Stimulated activated CD8-positive, alpha-beta memory T cell treated with anti-CD3 and anti-CD28 coated beads, Interleukin-7, amount 100 ng/mL, for 1 hour (primary cell): ENCODE measurements at places on chromosomes 1 and 21.

- no peak for DNase-seq
Measured at GRCh38 chr1:30998171-30998570, 67.3 kb downstream of the PUM1 start.

DNA sequence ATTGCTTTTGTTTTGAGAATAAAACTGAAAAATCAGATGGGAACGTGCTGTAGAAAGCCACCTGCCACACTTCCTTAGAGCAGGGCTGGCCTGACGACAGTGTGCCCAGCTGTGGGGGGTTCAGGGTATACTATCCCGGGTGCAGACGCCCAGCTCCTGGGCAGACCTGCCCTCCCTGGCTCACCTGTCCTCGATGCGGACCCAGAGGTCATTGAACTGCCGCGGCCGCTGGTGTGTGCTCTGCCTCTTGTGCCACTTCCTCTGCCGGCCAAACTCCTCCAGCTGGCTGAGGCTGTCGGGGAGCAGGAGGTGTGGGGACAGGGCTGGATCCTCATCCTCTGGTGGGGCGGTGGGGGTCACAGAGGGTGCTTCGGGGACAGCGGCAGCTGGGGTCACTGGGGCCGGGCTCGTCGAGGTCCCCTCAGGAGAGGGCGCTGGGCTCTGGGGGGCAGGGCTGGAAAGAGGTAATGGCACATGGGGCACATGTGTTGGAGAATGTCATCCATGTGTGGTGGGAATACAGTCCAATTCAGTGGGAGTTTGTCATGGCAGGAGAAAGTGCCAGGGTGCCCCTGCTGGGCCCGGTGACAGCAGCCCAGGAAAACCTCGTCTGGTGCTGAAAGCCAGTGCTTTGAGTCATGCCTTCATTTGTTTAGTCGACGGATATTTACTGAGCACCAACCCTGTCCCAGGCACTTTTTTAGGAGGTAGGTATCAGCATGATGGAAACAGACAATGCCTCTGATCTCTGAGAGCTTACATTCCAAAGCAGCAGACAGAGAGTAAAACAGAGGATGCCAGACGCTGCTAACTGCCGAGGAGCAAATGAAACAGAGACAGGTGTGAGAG is 222.0 kb downstream of the TRABD2B start:
- DNase-seq = no peak

GRCh38 chr1:200873671-200874397 is 1.1 kb downstream of the GPR25 start:
- DNase-seq = no peak

DNA sequence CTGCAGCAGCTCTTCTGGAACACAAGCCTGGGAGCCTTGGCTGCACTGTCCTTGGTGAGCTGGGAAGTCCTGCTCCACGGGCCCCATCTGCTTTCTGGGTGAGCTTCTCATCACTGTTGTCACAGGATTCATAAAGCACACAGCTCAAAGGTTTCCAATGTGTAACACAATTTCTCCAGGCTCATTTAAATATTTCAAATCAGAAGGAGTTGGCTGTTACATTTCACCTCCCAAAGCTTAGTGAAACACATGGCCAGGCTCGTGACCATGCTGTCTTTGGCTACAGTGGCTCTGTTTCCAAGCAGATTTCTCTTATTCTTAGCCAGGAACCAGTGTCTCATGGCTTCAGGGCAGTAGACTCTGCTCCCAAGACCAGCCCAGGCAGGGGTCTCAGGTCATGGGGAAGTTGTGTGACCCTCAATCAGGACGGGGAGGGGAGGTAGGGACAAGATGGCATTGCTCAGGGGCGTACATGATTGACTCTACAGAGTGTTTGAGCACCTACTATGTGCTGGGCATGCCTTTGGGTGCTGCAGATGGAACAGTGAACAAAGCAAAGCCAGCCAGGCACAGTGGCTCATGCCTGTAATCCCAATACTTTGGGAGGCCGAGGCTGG is 353.0 kb downstream of the NPHP4 start:
- no peak for DNase-seq

DNA sequence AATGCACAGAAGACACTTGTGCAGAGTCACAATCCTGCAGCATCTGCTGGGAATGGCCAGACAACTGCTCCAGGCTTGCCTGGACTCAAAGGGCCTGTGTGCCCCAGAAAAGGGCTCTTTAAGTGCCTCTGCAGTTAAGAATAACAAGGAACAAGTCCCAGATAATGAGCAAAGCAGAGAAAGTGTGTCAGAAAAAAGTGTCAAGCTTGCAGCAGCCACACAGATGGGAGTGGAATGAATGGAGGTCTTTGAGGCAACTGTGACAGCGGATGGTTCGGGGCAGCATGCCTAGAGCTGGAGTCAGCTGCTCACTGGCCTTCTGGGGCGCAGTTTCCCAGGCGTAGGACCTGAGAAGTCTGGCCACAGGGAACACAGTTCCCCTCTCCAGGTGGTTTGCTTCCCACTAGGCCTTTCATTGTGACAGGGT is 5.1 kb downstream of the PARP1 start:
- DNase-seq = no peak

DNA sequence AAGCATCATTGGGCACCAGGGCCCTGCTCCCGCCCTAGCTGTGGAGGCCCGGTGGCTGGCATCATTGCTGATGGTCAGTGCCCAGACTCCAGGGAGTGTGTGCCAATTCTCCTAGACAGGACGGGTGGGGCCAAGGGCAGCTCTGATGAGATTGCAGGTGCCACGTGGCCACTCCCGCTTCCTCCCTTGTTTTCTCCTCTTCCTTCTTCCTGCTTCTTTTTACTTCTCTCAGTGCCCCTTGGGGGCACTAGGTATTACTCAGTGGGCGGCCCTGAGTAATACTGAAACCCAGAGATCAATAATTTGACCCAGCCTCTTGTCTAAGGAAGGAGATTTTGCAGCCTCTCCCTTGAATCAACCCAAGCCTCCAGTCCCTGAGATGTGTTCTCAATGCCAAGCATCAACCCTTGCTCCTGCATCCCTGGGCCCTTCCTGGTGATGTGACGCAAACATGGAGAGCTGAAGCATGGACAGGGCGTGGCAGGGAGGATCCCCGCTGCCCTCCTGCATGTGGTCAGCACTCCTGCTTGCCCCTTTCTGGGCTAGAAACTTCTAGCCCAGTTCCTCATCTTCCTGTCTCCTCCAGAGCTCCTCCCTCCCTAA is 32.4 kb downstream of the CDK18 start:
- no peak for DNase-seq

DNA sequence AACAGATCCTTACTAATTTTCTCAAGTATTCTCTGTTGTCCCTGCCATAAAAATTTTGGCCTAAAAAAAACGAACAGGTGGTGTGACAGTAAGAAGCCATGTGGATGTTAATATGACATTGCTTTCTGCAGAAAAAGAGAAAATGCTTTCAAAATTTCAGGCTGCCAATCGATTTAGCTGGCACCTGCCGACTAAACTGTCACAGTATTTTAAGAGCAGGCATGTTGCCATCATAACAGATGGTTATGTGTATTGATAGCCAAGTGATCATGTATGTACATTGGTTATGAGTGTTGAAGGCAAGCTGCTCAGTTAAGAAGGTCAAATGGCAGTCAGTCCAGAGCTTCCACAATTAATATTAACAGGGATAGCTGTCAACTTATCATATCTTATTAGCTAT is 1017.0 kb downstream of the MRPL39 start:
- no peak for DNase-seq

DNA sequence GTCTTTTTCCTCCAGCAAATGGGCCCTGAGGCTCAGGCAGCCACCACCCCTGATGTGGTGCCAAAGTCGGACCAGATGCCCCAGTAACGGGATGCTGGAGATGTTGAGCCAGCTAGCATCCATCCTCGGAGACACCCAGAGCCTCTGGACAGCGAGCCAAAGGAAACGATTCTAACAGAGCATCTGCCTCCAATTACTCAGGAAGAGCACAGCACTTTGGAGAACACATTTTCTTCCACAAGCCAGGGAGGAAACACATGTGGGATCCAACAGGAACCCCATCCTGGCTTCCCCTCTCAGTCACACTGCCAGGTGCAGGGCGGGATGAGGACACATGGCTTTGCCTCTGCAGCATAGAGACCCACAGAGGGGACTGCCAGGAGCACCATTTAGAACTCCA is 44.9 kb downstream of the C1orf198 start:
- no peak for DNase-seq
